ENCODE measurements at places on chromosomes 3 and 15.
A peak's percentile ranks its signal among the peaks of the same experiment; 100 is the strongest.

GRCh38 chr15:64772488-64772887 is 2.9 kb downstream of the RBPMS2 start:
- no peak for DNase-seq

DNA sequence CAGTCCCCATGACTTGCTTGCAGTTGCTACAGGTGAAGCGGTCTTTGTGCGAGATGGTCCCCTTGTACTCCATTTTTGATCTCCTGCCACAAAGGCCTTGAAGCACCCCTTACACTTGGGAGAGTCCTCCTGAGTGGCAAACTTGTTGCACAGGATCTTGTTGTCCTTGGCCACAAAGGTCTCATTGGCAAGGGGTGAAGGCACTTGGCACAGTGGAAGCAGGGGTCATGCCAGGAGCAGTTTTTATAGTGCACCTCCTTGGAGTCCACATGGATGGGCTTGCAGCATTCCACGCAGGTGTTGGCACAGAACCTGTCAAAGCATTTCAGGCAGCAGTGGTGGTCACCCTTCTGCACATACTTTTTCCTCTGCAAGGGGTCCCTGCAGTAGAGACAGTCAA is 20.3 kb upstream of the SEC62 start:
- DNase-seq = no peak

GRCh38 chr15:85377269-85377668 is 3.1 kb upstream of the AKAP13 start:
- DNase-seq = no peak

DNA sequence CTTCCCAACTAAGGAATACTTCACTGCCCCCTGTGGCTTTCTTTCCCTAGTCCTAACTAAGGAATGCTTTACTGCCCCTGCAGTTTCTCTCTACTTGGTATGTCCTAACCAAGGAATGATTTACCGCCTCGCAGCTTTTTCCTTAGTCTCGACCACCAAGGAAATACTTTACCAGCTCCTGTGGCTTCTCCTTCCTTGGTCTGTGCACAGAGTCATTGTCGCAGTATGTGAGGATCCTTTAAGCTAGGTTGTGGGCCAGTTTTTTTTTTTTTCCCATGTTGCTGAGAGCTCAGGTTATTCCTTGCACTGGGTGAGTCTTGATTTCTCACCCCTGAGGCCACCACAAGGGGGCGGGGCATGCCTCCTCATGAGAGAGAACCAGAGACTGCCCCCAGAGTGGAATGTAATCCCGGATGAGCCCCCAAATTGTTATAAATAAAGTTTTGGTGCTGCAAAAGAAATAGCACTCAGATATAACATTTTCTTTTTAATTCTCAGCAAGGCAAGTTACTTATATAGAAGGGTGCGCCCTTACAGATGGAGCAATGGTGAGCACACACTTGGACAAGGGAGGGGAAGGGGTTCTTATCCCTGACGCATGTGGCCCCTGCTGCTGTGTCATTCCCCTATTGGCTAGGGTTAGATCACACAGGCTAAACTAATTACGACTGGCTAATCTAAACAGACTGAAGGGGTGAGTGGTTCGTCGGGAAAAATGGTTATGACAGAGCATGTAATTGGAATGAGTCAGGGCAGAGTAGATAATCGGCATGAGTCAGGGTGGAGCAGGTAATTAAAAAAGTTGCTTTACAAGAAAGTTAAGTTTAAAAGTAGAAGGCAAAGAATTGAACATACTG is 27.0 kb downstream of the NDUFB4 start:
- DNase-seq = peak; percentile 55

DNA sequence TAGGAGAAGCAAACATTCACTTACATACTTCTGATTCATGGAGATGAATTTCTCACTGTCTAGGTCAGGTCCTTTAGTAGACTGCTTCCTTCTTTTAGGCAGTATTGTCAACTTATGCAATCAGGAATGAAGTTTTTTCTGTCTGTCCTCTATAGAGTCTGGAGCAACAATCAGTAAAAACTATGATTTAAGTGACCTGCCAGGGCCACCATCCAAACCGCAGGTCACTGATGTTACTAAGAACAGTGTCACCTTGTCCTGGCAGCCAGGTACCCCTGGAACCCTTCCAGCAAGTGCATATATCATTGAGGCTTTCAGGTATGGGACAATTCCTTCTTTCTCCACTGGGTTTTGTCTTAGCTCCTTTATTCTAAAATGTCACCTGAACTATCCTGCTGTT is 523.1 kb downstream of the ROBO2 start:
- DNase-seq = no peak

DNA sequence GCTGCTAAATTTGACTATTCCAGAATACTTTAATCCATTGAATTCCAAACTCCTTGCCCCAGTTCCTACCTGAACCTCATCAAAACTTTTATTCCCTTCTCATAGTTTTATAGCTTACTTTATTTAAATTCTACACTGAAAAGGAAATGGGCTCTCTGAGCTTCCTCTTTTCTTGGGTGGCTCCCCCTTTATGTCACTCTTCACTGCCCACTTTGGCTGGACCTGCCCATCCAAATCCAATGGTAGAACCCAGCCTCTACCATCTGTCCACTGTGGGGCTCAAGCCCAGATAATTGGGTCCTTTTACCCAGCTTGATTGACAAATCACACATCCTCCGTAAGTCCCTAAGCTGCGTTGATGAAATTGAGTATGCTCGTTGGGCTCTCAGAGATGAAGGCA is 216.5 kb downstream of the BBX start:
- peak; percentile 15 for DNase-seq

- no peak for DNase-seq
These were observed 33.3 kb upstream of the HACD2 start for GRCh38 chr3:123618076-123618708.

Data from KBM-7 (cell line).